Mucosa of descending colon (tissue), 3 donors: ENCODE measurements at places on chromosomes 2 and 18. TPM values are rescaled to one million over a fixed set of nuclear protein-coding genes. Genes with fewer than 3 reads are reported as not detected.

DNA sequence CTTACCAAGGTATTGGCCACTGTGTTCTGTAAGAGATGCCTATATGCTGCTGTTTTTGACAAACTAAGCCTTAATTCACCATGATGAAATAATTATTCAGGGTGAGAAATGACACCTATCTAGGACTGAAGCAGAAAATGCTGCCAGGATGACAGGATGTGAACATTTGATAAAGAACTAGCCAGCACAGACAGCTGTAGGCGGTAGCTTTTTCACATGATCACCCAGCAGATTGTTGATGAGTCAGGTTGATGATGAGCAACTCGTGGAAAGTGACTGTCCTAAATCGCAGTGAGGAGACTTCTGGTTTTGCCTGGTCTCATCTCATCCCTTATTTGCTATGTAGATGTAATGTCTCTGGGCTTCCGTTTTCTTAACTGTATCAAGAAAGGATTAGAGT lies 144.1 kb downstream of the PRPF40A start:
- no peak for DNase-seq

Gene ALLC
- not detected for total RNA-seq

DNA sequence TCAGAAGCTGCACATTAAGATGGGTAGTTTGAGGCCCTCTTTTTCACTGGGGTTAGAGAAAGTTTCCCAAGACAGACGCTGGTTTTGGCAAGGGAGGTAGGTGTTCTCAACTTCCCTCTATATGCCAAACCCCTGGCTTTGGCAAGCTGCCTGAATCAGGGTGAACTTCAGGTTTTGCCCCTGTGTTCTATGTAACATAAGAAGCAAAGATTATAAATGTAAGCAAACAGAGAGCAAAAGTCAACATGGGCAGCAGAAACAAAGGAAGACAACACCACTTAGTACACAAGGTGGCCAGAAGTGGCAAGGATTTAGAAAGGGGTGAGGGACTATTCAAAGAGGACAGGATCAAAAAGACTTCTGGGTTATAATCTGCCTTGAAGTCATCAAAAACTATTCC lies 70.5 kb upstream of the TFCP2L1 start:
- DNase-seq: no peak

- no peak for DNase-seq
These were observed 101.7 kb downstream of the SOCS6 start for GRCh38 chr18:70390371-70391090.

GRCh38 chr2:121173112-121173511 lies 111.9 kb downstream of the TFCP2L1 start:
- DNase-seq: no peak

DNA sequence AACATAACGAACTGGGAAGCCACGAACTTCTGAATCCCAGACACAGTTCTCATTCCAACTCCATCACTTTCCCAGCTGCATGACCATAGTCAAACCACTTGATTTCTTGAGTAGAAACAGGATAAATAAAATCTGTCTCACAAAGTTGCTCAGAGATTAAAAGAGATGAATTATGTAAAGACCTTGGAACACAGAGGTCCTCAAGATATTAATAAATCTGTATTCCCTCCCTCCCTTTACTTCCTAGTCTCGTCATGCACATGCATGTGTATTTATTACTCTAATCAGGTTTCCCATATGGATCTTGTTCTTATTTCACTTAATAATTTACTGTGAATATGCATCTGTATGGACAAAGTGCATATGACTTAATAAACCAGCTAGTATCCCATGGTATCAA lies 21.1 kb upstream of the CSRNP3 start:
- DNase-seq: no peak

Gene CCDC195
- not detected for total RNA-seq

- DNase-seq: no peak
These were observed 100.0 kb upstream of the TCF4 start for GRCh38 chr18:55688030-55688429.

DNA sequence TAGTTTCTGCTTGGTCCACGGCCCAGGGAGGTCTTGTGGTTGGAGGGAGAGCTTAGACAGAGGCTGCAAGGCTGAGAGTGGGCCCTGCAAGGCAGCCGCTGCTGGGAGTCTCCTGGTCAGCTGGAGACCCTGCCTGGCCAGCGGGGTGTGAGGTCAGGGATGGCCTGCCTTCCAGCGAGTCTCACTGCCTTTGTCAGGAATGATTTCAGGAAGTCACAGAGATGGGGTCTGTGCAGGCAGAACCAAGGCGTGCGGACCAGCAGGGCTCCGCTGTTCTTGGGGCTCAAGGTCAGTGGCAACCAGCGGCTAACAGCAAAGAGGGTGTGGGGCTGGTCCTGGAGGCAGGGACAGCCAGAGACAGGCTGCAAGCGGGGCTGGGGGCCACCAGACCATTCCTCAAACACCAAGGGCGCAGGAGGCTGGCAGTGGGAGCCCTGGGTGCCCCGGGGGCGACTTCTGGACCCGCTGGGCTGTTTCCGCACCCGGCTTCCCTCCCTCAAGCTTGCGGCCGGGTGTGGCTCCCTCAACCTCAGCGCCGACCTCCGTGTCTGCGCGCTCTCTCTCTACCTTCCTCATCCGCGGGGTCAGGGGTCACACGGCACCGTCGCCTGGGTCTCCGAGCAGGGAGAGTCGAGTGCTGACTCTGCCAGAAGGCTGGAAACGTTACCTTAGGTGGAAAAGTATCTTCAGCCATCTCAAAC lies 124.5 kb upstream of the CTDP1 start:
- peak; percentile 21 for DNase-seq

DNA sequence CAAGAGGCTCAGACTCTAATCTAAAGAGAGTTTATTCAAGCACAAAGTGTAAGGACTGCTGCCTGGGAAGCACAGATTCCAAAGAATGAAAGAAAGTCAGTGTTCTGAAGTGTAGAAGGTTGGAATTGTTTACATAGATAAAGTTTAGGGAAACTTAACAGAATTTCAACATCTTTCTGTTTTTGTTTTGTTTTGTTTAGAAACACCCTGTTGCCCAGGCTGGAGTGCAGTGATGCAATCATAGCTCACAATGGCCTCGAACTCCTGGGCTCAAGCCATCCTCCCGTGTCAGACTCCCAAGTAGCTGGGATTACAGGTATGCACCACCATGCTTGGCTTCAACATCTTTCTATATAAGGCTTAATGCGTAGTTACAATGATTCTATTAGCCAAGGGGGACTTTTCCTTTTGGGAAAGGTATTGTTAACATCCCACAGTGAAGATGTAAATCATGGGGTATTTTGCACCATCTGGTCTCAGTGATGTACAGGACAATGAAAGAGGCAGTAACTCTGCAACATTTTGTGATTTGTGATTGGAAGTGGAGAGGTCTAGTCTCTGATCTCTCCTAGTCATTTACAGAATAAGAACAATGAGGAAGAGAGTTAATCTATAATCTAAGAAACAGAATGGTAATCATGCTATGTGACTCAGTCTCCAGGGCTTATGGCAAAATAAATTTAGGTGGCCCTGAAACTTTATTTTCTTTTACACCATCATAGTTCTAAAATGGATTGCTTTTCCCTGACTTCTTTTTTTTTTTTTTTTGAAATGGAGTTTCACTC lies 45.6 kb upstream of the MSH6 start:
- DNase-seq: no peak

DNA sequence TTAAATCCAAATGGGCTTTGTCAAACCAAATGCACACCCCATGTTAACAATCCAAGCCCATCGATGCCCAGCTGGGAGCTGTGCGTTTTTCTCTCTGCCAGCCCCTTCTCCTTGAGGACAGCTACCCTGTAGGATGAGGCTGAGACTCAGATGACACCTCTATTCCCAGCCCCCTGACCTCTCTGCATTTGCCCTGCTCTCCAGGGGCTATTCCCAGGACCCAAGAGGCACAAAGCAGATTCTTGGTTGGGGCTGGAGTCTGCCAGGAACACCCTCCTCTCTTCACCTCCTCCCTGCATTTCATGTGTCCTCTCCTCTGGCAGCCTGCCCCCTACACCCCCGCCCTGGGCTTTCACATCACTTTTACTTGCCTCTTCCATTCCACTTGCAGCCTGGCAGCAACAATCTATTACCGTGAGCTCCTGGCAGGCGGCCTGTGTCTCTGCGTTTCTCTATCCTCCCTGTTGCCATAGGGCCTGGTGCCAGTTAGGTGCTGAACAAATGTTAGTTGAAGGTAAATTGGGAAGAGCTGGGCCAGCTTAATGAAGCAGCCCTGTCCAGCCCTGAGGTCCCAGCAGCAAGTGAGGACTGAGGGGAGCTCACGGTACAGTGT lies 51.8 kb downstream of the ADD2 start:
- no peak for DNase-seq

DNA sequence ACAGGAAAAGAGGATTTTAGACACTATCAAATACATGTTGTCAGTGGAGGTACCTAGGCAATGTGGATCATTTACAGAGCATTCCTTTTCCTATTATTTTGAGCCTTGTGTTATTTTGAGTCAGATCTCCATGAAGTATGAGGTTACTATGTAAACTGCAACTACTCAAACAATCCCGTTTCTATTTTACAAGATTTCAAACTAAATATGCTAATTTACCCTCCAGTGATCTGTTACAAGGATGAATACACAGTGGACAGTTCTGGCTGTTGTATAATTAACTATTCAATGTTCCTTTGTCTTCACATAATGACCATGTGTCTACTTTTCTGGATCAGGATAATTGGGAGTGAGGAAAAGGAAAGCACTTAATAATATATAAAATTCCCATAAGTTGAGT lies 4.6 kb downstream of the HOXD1 start:
- DNase-seq: no peak

GRCh38 chr2:19793132-19793750 lies 108.5 kb downstream of the TTC32 start:
- no peak for DNase-seq

- DNase-seq: peak; percentile 92
These were observed 1.9 kb downstream of the CHPF start for GRCh38 chr2:219541611-219542180.

Gene DYSF
- total RNA-seq: 2.0 TPM

DNA sequence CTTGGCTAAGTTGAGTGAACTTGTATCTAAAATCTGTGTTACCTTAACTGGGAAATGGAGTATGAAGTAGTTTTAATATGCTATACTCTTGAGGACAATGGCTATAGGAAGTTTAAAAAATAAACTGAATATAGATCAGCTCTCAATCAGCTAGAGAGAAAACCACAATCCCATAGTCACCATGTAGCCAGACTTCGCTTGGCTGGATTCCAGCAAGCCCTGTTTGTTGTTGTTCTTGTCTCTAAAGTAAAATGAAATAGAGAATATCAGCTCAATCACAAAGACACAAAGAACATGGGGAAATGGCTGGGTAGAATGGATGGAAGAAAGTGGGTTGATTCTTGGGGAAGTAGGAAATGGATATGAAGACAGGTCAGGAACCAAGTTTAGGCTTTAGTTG lies 234.9 kb downstream of the PHLPP1 start:
- DNase-seq: no peak

Gene GPR75
- 2.1 TPM for total RNA-seq

- no peak for DNase-seq
These were observed 45.9 kb upstream of the ITGA6 start for GRCh38 chr2:172381275-172382027.

Gene EFHD1
- total RNA-seq: 4.8 TPM

- no peak for DNase-seq
These were observed 19.4 kb downstream of the BABAM2 start for GRCh38 chr2:27909901-27910300.

Gene G6PC2
- total RNA-seq: not detected

Gene RGPD3
- 0.26 TPM for total RNA-seq

Gene ZC3H6
- 20.3 TPM for total RNA-seq

Gene DSG1
- total RNA-seq: not detected

GRCh38 chr2:105261061-105261460 lies 19.5 kb downstream of the GPR45 start:
- DNase-seq: no peak

DNA sequence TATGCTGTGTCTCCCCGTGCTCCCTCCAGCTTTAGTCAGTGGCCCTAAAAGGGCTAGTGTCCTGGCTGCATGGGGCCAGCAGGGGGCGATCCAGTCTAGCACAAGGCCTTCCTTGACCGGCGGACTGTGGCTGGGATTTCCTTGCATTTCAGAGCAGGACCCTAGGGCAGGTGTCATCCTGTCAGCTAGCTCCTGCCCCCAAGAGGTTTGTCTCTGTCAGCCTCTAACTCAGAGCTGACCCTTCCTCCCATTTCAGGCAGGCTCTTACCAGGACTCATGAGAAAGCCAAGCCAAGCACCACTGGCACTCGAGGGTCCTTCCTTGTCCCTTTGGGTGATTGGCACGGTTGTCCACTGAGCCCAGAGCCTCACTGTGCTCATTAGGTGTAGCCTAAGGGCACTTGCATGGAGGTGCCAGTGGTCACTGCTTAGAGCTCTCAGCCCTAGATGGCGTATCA lies 140.3 kb downstream of the RPIA start:
- DNase-seq: peak; percentile 80

DNA sequence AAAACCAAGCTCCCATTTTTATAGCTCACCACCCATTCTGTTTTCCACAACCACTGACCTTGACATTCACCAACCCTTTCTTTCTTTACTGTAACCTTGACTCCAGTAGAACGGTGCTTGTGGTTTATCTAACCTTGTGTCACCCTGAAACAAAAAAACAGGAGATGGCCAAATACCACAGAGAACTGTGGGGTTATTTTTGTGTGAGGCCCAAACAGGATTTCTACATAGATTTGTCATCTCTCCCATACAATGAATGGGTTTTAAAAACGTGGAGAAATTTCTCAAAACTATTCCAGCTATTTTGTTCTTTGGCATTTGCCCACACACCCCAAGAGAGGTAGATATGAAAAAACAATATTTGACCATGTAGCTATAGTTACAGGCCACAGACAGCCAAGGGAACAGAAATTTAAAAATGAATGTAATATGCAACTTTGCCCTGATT lies 231.3 kb upstream of the TANK start:
- DNase-seq: no peak

- no peak for DNase-seq
These were observed 737.2 kb upstream of the HS6ST1 start for GRCh38 chr2:129055824-129056223.

Gene NEU2
- not detected for total RNA-seq

Gene ATOH8
- 1.9 TPM for total RNA-seq

DNA sequence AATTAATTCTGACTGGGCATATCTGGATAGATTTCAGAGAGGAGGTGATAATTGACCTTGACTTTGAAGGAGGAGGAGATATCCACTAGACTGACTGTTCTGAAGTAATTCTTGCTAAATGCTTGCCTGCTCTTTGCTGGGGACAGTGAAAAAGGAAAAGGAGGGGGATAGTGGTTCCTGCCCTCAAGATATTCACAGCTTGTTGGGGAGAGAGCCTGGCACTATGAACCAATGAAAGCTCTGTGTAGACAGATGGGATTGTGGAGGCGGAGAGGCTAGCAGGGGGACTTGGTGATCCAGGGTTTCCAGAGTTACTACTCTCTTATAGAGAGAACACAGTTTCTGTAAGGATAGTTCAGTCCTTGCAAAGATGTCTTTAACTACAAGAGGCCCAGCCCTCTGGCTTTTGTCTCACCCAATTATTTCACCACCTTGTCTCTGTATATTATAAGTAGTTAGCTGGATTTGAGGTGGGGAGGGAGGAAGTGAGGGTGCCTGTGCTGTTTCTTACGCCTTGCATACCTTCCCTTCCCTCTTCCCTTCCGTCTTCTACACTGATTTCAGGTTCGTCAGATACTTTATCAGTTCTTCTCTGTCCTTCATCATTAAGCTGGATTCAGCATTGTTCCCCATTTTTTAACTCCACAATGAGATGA lies 190.4 kb downstream of the PRKCE start:
- DNase-seq: no peak
